H7 (cell line): ENCODE measurements at places on chromosomes 2 and 18. TPM values are rescaled to one million over a fixed set of nuclear protein-coding genes. Genes with fewer than 3 reads are reported as not detected.

DNA sequence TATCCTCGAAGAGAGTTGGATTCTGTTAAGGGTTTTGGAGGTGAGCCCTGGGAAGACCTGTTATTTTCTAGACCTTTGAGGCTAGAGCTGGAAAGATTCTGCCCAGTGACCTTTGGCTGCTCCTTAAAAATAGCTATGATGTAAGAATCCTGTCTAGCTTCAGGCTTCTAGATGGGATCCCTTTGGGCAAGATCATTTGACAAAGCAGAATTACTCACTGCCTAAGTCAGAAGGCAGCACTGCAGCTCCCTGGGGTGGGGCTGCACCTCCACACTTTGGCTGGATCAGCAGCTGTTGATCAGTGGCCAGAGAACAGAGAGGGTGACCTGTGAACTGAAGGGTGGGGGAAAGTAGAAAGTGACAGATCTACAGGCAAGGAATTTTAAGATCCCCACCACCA, 103.8 kb downstream of the ASAP2 start:
- DNase-seq = no peak

- no peak for DNase-seq
These were observed 122.3 kb downstream of the PLCL1 start for GRCh38 chr2:197926673-197927072.

DNA sequence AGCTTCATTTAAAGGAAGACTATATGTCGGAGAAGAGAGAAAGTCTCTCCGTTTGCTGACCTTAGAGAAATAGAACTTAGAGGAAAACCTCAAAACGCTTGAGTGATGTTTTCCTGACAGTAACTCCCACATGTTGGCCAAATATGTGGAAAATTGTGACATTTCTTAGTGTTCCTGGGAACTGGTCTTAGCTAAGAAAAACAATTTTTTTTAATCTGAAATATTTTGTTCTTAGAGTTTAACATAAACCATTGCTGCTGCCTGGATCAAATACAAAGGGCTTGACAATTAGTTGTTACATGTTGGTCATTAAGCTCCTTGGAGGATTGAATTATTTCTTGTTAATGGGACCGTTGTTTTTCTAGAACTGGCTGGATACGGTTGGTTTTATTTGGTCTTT, 16.3 kb downstream of the DYNC2LI1 start:
- DNase-seq = no peak

DNA sequence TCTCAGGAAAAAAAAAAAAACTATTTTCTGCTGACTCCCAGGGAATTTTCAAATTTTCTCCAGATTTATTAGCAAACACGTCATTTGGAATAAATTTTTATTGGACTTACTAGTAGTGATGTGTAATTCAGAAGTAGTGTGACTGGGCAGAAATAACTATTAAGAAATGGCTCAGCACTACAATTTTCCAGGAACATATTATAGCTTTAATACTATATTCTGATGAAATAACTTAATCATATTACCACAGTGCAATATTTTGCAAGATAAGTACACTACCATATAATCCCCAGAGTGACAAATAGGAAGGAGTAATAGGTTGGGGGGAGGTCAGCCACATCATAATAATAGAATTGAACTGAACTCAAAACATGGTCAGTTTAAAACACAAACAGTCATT, 19.7 kb upstream of the TNFAIP6 start:
- DNase-seq = no peak

RBKS gene
- 1.1 and 1.7 TPM in 2 replicates for total RNA-seq

GALNT1 gene
- 83.3 and 93.4 TPM in 2 replicates for total RNA-seq

DNA sequence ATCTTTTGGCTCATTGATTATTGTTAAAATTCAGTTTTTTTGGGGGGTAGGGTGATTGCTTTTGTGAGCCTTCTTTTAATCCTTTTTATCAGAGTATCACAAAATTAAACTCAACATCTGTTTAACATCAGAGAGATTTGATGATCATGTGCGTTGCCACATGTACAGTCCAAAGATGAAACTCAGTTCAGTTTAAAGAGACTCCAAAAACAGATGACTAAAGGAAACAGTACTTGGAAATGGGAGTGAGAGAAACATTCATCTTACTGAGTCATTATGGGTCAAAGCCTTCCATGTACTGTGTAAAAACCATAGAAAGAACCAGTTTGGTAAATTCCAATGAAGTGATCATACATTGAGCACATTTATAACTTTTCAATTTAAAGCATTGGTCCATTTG, 53.0 kb downstream of the LYPD6 start:
- no peak for DNase-seq

GRCh38 chr18:45801416-45802004, 24.0 kb upstream of the SIGLEC15 start:
- no peak for DNase-seq

DNA sequence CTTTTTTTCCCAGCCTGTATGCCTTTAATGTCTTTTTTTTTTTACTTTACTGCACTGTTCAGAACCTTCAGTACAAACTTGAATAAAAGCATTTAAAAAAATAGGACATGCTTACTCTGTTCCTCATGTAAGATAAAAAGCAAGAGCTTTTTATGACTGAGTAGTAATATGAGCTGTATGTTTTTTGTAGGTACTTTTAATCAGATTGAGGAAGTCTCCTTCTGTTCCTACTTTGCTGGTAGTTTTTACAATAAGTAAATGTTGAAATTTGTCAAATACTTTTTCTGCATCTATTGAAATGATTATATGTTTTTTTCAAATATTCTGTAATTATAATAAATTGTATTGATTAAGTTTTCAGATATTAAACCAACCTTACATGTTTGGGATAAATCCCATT, 189.8 kb downstream of the FAM210A start:
- DNase-seq = no peak

PTPRN gene
- 0.73 and 2.0 TPM in 2 replicates for total RNA-seq

GRCh38 chr18:49201464-49201863, 250.7 kb upstream of the SMAD7 start:
- DNase-seq = no peak
